Left renal cortex interstitium (tissue), 4 donors: ENCODE measurements at places on chromosomes 12 and 14.
A peak's percentile ranks its signal among the peaks of the same experiment; 100 is the strongest.

DNA sequence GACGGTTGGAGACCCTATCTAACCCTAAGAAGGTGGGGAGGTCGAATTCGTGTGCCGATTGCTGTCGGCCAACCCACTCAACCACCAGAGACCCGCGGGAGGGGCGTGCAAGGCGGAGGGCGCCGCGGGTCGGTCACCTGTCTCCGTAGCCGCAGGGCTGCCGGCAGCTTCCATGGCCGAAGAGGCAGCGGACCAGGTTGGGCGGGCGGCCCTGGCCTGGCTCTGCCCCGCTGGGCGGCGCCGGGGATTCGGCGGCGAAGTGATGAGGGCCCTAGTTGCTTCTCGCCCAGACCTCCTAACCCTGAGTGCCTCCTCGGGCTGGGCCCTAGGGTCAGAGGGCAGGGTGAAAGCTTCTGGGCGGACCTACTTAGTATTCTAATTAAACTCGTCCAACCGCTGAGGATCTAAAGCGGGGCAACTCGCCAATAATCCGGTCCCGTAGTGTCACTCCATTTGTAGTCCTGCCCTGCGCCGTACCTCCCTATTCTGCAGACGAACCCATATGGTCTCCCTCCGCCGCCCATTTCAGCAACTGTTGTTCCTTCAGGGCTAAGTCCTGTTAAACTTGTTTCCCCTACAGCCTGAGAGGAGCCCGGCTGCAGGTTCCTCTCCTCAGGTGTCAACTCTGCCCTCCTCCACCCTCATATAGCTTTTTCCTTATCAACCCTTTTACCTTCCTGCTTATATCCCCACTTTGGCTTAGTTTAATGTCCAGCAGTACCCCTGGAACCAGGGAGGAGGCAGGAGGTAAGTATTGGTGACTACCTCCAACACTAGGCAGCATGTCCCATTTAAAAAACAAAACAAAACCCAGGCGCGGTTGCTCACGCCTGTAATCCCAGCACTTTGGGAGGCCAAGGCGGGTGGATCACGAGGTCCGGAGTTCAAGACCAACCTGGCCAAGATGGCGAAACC, at the start of gene PYM1:
PYM1 (minus strand) TSS at position 307 of the 915 bp plus-strand sequence; CDS start at position 174, 133 bp downstream.
- peak; percentile 48 for DNase-seq

DNA sequence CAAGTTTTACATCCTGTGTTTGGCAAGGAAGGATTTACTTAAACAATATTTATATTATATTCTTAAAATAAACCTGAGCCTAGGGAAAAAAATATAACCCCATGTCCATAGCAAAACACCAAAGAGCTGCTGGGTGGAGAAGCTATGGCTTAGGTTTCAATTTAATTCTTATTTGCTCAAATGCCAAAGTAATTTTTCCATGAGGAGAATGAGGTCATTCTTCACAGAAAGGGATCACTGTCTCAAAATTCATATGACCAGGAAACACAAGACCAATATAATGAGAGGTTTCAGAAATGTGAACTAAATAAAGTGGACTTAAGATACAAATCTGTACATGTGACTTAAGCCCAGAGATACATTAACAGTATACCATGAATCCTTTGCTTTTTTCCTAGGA, 195.0 kb downstream of the PHLDA1 start:
- no peak for DNase-seq

DNA sequence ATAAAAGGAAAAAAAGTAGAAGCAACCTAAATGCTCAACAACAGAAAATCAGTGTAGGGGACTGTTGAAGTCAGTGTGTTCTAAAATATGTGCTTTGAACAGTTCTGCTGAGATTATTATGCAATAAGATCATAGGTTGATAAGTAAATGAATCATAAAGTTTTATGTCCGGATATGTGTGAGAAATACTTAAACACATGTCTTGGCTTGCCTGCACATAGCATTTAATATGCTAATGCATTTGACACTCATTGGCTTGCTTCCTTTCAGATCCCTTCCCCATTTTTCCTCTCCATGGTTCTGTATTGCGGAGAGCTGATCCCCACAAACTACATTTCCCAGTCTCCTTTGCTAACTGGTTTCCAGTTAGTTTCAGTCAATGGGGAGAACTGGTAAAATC, 573.8 kb upstream of the TBX3 start:
- DNase-seq = no peak

GRCh38 chr12:119749666-119750065, 81.7 kb downstream of the PRKAB1 start:
- DNase-seq = no peak

DNA sequence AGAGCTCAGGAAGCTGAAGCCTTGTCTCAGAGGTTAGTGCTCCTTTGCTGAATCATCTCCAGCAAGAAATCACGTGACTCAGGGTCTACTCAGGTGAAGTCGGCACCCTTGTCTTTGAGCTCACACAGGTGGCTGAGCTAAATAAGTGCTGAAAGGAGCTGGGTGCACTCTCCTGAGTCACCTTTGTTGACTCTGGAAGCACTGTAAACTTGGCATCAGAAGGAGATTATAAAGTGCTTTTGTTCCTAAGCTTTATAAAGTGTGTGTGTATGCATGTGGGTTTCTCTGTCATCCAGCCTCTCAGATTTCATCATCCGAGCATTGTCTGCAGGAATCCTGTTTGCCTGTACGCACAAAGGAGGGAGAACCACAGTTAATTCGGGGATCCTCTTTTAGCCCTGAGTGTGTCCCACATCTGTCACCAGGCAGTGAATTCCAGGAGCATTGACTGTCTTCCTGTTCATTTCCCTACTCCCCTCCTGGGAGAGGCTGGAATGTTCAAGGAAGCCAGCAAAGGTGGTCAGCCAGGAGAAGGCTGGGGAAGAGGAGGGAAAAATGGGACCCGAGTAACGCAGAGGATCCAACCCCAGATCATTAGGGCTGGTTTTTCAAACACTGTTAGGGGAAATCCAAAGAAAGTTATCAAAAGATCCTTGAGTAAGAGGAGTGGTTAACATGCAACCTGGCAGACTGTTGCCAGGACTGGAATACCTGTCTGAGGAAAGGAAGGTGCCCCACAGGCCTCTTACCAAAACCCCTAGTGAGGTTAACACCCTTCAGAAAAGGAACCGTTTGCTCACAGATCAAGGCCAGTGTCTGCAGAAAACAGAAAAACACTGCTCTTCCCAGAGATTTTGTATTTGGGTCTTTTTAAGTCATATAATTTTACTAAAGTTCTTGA, 157.5 kb upstream of the HIF1A start:
- no peak for DNase-seq

DNA sequence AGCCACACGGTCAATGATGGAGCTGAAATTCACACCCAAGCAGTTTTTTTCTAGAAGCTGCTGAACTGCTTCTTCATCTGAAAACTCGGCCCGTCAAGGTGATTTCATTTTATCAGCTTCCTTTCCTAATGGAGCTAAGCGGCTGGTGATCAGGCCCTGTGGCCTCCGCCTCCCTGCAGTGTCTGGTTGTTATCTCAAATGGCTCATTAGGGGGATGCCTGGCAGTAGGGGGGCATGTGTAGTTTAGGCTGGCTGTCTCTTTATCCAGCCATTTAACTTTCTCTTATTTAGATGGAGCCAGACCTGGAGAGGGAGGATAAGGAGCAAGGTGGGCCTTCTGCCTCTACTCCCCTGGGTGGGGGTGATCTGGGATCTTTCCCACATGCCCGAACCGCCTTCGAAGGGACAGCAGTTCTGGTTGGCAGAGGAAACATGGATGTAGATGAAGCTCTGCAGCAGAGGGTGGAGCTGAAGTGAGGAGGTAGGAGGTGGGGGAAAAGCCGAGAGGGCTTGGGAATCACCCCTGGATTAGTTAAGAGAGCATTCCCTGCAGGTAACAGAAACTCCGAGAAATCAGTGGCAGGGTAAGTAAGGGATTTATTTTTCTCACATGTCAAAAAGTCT, 64.4 kb downstream of the TGFB3 start:
- DNase-seq = no peak

DNA sequence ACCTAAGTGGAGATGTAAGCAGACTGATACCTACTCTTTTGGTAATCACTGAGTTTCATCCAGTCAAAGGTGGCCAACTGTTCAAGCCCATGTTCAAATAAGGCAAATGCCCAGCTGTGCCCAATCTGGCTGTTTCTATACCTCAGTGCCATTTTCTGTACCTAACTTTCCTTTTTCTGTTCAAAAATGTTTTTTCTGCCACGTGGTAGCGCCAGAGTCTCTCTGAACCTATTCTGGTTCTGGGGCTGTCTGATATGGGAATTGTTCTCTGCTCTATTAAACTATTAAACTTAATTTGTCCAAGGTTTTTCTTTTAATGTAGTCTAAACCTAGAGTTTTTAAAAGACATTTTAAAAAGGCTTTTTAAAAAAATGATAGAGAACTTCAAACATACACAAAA, 391.2 kb downstream of the NOVA1 start:
- DNase-seq = no peak

- DNase-seq = no peak
These were observed 376.3 kb upstream of the RGS6 start for GRCh38 chr14:71555654-71556559.

GRCh38 chr12:88558340-88558867, 21.9 kb downstream of the KITLG start:
- DNase-seq = no peak

DNA sequence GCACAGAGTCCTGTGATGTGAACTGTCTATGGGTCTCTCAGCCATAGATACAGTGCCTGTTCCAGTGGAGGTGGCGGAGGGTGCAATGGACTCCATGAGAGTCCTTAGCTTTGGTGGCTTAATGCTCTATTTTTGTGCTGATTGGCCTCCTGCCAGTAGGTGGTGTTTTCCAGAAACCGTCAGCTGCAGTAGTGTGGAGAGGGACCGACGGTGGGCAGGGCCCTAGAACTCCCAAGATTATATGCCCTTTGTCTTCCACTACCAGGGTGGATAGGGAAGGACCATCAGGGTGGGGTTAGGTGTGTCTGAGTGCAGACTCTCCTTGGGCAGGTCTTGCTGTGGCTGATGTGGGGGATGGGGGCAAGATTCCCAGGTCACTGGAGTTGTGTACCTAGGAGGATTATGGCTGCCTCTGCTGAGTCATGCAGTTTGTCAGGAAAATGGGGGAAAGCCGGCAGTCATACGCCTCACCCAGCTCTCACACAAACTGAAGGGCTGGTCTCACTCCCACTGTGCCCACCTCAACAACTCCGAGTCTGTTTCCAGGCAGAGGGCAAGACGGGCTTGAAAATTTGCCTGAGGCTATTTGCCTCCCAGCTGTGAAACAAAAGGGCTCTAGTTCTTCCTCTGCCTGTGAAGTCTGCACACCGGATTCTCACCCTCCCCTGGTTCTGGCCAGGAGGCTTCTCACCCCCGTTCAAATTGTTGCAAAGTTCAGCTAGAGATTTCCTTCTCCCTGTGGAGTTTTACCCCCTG, 24.9 kb upstream of the ZDHHC17 start:
- DNase-seq = no peak

DNA sequence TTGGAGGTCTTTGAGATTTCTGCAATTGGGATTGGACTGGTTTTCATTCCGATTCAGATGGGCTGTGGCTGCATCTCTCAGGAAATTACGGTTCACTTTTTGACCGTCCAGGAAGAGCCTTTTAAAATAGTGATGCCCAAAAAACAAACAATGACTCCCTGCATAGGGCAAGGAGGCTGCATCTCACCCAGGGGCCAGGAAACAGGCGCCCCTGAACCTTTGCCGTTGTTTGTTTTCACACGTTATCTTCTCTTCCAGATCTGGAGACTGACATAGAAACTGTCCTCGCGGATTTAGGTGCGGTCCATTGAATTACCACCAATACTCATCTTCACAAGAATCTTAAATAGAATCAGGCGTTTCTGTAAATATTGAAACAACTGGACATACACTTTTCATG, 66.0 kb downstream of the FLRT2 start:
- no peak for DNase-seq

- no peak for DNase-seq
These were observed 17.8 kb downstream of the CDK2AP1 start for GRCh38 chr12:123253641-123254459.

DNA sequence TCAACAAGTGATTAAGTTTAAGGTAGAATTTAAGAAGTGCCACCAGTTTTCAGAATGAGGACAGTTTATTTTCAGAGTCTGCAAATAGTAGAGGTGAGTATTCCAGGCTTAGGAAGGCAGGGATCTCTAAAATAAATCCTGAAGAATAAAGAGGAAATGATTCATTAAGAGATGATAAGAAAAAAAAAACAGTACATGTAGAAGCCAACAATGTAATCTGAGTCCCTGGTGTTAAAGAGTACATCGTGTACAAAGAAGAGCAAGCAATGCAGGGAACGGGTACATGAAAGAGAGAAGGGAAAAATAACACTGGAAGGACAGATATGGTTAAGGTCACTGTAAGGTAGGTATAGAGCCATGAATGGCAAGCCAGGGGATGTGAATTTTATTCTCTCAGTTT, 95.2 kb upstream of the FOXG1 start:
- no peak for DNase-seq
